ENCODE measurements at places on chromosomes 2 and 18. TPM values are rescaled to one million over a fixed set of nuclear protein-coding genes. Genes with fewer than 3 reads are reported as not detected.

DNA sequence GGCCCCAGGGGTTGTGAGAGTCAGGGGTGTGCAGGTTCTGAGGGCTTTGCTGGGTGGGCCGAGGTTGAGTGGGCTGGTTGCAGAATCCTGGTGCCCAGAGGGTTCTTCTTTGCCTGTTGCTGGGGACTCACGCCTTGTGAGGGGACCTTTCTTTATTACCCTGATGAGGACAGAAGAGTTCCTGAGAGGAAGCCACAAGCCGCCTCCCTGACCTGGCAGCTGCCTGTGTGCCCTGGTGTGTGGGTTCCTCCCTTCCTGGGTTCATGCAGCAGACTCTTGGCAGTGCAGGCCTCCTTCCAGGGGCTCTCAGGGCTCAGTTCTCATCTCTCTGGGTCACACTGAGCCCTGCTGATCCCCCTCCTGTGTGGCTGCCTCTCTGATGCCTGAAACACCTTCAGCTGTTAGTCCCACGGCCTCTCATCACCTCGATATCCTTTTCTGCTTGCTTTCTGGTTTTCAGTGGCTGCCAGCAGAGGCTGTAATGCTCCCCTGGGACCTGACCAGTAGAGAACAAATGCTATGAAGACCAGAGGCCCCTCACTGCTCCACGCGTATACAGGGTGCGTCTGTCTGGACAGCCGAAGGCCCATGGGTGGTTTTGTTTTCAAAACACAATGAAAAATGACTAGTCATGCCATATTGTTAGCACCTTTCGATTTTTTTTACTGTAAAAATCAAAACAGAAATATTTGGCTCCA is 191.3 kb downstream of the AGAP1 start:
- no peak for DNase-seq

DNA sequence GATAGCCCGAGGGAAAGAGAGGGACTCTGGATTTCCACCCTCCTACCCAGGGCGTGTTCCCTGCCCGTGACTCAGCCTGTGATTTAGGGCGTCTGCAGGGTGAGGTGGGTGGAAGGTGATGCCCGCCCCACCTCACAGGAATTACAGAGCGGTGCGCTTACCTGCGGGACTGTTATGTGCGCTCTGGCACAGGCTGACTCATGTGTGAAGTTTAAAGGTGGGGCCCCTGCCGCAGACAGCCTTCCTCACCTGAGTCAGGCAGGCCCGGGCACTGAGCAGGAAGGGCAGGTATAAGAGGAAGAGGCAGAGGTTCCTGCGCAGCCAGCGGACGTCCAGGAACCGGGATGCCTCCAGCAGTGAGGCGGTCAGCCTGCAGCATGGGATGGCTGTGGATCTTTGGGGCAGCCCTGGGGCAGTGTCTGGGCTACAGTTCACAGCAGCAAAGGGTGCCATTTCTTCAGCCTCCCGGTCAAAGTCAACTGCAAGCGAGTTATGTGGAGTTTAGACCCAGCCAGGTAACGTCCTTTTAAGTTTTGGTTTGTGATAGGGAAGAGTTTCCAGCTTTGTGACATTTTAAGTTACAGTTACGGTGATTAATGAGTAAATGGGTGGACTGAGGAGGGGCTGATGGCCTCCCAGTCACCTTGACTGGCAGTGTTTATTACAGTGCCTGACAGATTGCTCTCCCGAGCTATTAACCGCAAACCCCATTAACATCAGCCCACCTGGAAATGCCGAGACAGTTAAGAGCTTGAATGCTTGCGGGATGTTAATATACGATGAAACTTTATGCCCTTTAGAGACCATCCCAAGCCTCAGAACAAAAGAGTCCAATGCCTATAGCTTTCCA is 141.6 kb upstream of the TTC39C start:
- no peak for DNase-seq

DNA sequence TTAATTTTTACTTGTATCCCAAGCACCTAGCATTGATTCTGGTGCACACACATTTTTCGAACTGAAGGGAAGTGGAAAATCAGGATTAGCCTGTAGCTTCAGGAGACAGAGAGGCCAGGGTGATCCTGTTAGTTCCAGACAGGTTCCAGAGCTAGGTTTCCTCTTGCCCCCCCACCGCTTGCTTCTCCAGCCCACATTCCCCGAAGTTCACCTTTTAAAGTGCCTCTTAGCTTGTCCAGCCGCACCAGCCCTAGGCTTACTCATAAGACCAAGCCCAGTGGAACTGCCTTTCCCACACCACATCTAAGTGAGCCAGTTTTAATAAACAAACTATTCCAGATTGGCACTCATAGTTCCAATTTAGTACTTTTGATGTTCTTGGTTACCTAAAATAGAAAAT is 898.6 kb upstream of the KLHL29 start:
- DNase-seq: no peak

- no peak for DNase-seq
Measured at GRCh38 chr2:118539290-118539689, 308.2 kb downstream of the EN1 start.

GRCh38 chr2:83536556-83536955 is 922.5 kb downstream of the SUCLG1 start:
- no peak for DNase-seq

GRCh38 chr2:234827096-234827860 is 124.5 kb upstream of the SH3BP4 start:
- no peak for DNase-seq

GRCh38 chr2:96336104-96336775 is 674 bp downstream of the NCAPH start:
- no peak for DNase-seq

- no peak for DNase-seq
Measured at GRCh38 chr2:195582188-195582587, 74.8 kb upstream of the SLC39A10 start.

DNAH6 gene
- total RNA-seq: 4.9 TPM

NAT8 gene
- total RNA-seq: not detected
